ENCODE measurements at places on chromosomes 1 and 21. TPM values are rescaled to one million over a fixed set of nuclear protein-coding genes. Genes with fewer than 3 reads are reported as not detected.

DNA sequence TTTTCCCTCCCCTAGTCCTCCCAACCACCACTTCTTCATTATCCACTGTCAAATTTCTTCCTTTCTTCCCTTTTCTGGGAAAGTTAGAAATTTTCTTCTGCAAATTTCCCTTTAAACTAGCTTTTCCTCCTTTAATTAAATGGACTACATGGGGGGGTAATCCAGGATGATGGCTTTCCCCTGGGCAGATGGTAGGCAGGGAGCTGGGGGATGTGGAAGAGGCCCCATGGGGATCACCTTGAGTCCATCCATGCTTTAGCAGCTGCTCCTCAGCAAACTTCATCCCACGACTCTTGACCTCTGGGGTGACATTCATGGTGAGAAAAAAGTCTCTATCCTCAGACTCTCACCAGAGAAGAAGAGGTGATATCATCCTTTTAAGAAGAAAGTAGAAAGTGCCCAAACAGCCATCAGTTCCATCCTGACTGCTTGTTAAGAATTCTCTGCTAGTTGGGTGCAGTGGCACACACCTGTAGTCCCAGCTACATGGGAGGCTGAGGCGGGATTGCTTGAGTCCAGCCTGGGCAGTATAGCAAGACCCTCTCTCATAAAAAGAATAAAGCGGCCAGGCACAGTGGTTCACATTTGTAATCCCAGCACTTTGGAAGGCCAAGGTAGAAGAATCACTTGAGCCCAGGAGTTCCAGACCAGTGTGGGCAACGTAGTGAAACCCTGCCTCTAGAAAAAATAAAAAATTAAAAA, 2.4 kb downstream of the GPATCH4 start:
- peaks cover 15% of the 10 kb centered on the region for H3K4me1 ChIP-seq
- no peak overlapping the region for H3K4me3 ChIP-seq
- no peak overlapping the region for H3K27ac ChIP-seq
- DNase-seq, result no peak
- H3K36me3 ChIP-seq, result peaks cover 38% of the 10 kb centered on the region

- H3K4me1 ChIP-seq, result no peaks in the 10 kb centered on the region
- H3K27me3 ChIP-seq, result no peaks in the 10 kb centered on the region
- H3K36me3 ChIP-seq, result no peaks in the 10 kb centered on the region
- H3K4me3 ChIP-seq, result no peak overlapping the region
- DNase-seq, result no peak
- H3K27ac ChIP-seq, result no peak overlapping the region
Observed at GRCh38 chr1:228846952-228847351, 111.7 kb downstream of the RHOU start.

- H3K36me3 ChIP-seq, result peaks cover 42% of the 10 kb centered on the region
- H3K4me3 ChIP-seq, result peak overlapping the region; percentile 1
- H3K4me1 ChIP-seq, result peaks cover 33% of the 10 kb centered on the region
- no peaks in the 10 kb centered on the region for H3K27me3 ChIP-seq
- no peak for DNase-seq
Observed at GRCh38 chr21:46637952-46638746, 2.7 kb downstream of the PRMT2 start.

- H3K27me3 ChIP-seq, result no peaks in the 10 kb centered on the region
- H3K27ac ChIP-seq, result no peak overlapping the region
- no peak overlapping the region for H3K4me3 ChIP-seq
- H3K36me3 ChIP-seq, result no peaks in the 10 kb centered on the region
- no peak for DNase-seq
Observed at GRCh38 chr1:242008826-242009495, 10.1 kb upstream of the MAP1LC3C start.

GRCh38 chr21:46160907-46161632, 5.7 kb upstream of the FTCD start:
- H3K4me3 ChIP-seq, result no peak overlapping the region
- H3K4me1 ChIP-seq, result no peaks in the 10 kb centered on the region
- H3K27ac ChIP-seq, result no peak overlapping the region
- no peaks in the 10 kb centered on the region for H3K27me3 ChIP-seq
- no peak for DNase-seq
- no peaks in the 10 kb centered on the region for H3K36me3 ChIP-seq

- no peak overlapping the region for H3K27ac ChIP-seq
- H3K27me3 ChIP-seq, result no peaks in the 10 kb centered on the region
Observed at GRCh38 chr1:63124666-63125191, 197.6 kb upstream of the FOXD3 start.

DNA sequence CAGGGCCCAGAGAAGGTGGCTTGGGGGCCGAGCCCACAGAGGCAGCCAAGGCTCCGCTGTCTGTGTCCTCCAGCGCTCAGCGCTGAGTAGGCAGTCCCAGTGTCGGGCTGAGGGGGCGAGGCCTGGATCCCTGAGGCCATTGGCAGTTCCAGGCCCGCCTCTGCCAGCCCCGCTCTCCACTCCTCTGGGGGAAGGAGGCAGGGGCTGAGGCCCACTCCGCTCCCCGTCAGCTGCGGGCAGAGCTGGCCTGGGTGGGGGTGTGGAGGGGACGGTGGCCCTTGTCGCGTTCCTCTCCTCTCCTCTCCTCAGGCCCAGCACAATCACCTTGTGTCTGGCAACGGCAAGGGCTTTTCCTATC, 132.8 kb downstream of the CASZ1 start:
- no peak overlapping the region for H3K4me3 ChIP-seq
- no peaks in the 10 kb centered on the region for H3K27me3 ChIP-seq
- peak; percentile 72 for DNase-seq
- peaks cover 62% of the 10 kb centered on the region for H3K4me1 ChIP-seq
- H3K27ac ChIP-seq, result peak overlapping the region; percentile 81
- H3K36me3 ChIP-seq, result peaks cover 30% of the 10 kb centered on the region

DNA sequence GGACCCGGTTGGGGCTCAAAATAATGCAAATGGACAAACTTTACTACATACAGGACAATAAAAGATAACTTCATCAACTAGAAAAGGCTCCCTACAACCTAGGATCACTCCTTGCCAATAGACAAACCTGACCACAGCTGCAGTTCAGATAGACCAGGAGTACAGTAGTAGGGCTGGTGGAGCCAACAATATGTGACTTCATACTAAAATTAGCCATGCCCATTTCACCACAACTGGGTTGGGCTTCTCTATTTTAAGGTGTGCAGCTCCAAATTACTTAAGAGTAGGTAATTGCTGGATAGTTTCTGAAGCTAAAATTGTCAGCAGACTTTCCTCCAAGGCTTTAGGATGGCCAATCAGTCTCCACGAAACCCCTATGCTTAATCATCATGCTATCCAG, 3.9 kb downstream of the DENND1B start:
- no peaks in the 10 kb centered on the region for H3K36me3 ChIP-seq
- H3K4me3 ChIP-seq, result no peak overlapping the region
- no peak overlapping the region for H3K27ac ChIP-seq
- no peak for DNase-seq

DNA sequence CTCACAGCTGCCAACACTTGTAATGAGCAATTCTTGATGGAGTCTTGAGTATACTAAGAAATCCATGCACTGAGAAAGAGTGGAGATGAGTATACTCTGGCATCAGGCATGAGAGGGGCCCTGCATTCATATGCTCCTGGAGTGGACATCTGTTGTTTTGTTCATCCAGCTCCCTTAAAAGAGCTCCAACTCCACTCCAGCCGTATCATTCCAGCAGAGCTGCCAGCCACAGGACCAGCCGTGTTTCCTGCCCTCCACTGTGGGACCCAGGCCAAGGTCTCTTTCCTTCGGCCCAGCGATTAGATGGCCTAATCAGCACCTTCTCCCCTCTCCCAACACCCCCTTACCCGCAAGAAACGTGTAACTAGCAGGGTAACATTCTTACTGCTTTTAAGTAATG, 144.5 kb downstream of the OMA1 start:
- H3K4me1 ChIP-seq, result peaks cover 32% of the 10 kb centered on the region
- peak; percentile 12 for DNase-seq
- no peaks in the 10 kb centered on the region for H3K36me3 ChIP-seq
- H3K27ac ChIP-seq, result no peak overlapping the region

GRCh38 chr1:32889731-32890278, 3.5 kb downstream of the HPCA start:
- H3K4me3 ChIP-seq, result no peak overlapping the region
- DNase-seq, result no peak

- H3K36me3 ChIP-seq, result no peaks in the 10 kb centered on the region
- no peak overlapping the region for H3K4me3 ChIP-seq
- no peak for DNase-seq
- no peak overlapping the region for H3K27ac ChIP-seq
Observed at GRCh38 chr1:9639227-9639626, 12.3 kb upstream of the PIK3CD start.

GRCh38 chr21:36918291-36918690, 48.2 kb downstream of the HLCS start:
- no peaks in the 10 kb centered on the region for H3K36me3 ChIP-seq
- H3K4me3 ChIP-seq, result no peak overlapping the region
- peaks cover 3% of the 10 kb centered on the region for H3K4me1 ChIP-seq
- DNase-seq, result no peak
- H3K27me3 ChIP-seq, result no peaks in the 10 kb centered on the region
- H3K27ac ChIP-seq, result no peak overlapping the region

DNA sequence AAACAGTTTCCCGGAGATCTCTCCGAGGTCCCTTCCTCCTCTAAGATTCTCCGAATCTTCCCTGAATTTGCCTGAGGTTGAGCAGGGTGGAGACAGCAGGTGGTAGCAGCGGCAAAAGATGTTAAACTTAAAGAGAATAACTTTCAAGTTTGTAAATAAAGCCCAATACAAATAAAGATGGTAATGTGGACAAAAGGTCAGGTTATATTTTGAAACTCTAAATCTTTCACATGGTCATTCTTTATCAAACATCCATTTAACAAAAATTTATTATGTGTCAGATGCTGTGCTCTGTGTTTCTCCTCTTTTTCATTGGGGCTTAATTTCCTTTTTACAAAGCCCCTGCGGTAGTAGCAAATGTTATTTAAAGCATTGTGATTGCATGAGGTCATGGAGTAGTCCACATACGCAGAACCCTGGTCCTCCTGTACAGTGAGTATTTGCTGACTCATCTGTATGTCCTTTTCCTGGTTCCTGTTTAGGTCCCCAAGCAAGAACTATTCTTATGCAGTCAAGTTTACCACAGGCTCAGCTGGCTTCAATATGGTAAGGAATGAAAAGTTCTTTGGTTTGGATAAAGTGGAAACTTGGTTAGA, 119.2 kb downstream of the ITSN1 start:
- no peaks in the 10 kb centered on the region for H3K36me3 ChIP-seq
- no peaks in the 10 kb centered on the region for H3K4me1 ChIP-seq
- H3K27me3 ChIP-seq, result no peaks in the 10 kb centered on the region
- no peak overlapping the region for H3K4me3 ChIP-seq

- H3K4me1 ChIP-seq, result no peaks in the 10 kb centered on the region
- no peaks in the 10 kb centered on the region for H3K27me3 ChIP-seq
- no peak for DNase-seq
- no peaks in the 10 kb centered on the region for H3K36me3 ChIP-seq
- no peak overlapping the region for H3K4me3 ChIP-seq
- no peak overlapping the region for H3K27ac ChIP-seq
Observed at GRCh38 chr1:107538502-107538901, 397.7 kb downstream of the NTNG1 start.

Gene OPTC
- not detected for total RNA-seq

Gene CR1L
- total RNA-seq, result 0.42 TPM

Gene MARCKSL1
- total RNA-seq, result 6.3 TPM

Gene UBXN10
- 3.0 TPM for total RNA-seq
